Hippocampal formation (tissue), 2 donors: ENCODE measurements at places on chromosomes 6 and 20.

DNA sequence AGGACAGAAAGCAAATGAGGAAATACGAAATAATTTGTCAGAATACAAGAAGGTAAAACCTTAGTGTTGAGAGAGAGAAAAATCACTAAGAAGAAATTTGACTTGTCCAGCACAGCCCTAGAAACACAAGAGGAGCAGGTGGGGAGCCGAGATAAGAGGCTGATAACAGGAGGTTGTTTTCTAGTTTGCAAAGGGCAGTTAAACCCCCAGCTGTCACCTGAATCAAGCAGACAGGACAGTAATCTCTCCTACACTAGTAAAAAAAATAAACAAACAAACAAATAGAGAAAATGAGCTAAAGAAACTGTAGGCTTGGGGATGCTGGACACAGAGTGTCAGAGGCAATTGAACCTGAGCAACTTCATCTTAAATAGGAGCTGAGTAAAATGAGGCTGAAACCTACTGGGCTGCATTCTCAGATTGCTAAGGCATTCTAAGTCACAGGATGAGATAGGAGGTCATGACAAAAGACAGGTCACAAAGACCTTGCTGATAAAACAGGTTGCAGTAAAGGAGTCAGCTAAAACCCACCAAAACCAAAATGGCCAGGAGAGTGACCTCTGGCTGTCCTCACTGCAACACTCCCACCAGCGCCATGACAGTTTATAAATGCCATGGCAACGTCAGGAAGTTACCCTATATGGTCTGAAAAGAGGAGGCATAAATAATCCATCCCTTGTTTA, 40.4 kb downstream of the FAM184A start:
- DNase-seq = no peak

DNA sequence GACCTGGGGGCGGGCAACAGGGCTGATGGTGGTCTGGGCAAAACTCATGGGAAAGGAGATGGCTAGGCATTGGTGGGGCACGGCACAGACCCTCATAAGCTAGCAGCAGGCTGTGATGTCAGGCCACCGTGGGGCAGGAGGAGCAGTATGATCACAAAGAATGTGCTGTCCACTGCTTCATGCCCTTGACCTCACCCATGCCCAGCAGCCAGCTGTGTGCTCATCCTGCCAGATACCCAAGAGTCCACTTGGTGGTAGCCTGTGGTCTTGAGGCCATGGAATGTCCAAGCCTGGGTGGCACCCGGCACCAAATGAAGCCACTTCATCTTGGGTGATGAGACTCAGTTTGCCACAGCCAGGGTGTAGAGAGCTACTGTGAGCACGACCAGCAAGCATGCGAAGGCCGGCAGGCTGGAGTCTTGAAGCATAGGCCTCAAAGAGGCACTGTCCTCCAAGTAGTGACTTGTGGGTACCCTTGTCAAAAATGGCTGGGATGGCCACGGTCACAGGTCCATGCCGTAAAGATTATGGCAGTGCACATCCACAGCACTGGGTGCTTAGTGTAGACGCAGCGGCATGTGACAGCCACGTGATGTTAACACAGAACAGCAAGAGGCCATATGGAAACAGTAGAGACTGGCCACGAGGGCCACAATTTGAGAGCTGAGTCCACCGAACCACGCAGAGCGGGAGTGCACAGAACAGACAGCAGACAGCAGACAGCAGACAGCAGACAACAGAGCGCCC, 19.0 kb downstream of the PLAGL2 start:
- DNase-seq = no peak

- DNase-seq = no peak
Observed at GRCh38 chr6:30542915-30543314, 13.4 kb downstream of the GNL1 start.

- no peak for DNase-seq
Observed at GRCh38 chr6:109261811-109262210, 120.5 kb downstream of the CD164 start.

GRCh38 chr6:34236131-34236442, 586 bp upstream of the HMGA1 start:
- no peak for DNase-seq

- DNase-seq = no peak
Observed at GRCh38 chr20:62900692-62901584, 25.4 kb downstream of the DIDO1 start.

GRCh38 chr6:34511915-34512737, 44.0 kb downstream of the SPDEF start:
- no peak for DNase-seq

DNA sequence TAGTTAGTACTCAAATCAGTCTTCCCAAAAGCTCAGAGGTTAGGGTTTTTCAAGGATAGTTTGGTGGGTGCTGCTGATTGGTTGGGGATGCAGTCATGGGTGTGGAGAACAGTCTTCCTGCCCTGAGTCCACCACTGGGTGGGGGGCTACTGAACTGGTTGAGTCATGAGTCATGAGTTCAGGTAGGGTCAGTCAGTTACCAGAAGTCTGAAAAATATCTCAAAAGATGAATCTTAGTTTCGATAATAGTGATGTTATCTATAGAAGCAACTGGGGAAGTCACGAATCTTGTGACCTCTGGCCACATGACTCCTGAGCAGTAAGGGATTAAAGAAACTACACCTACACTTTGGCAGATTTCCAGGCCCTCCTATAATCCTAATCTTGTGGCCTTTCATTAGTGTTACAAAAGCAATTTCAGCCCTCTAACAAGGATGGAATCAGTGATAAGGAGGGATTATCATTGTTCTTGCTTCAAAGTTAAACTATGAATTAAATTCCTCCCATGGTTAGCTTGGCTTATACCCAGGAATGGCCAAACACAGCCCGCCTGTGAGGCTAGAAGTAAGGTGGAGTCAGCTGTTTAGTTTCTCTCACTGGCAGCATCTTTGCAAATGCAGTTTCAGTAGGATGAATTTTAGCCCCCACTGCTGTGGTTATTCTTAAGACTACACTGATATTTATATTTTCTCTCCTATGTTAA, 33.3 kb upstream of the NKAIN2 start:
- DNase-seq = no peak

GRCh38 chr20:57473246-57474048, 51.5 kb downstream of the CTCFL start:
- DNase-seq = peak; percentile 14

- DNase-seq = peak; percentile 9
Observed at GRCh38 chr6:98486057-98486456, 348.3 kb upstream of the POU3F2 start.

- DNase-seq = no peak
Observed at GRCh38 chr6:15507221-15507620, 155.6 kb downstream of the DTNBP1 start.

GRCh38 chr20:6975311-6975710, 207.8 kb downstream of the BMP2 start:
- peak; percentile 4 for DNase-seq

- no peak for DNase-seq
Observed at GRCh38 chr6:34147906-34148630, 2.2 kb upstream of the GRM4 start.

DNA sequence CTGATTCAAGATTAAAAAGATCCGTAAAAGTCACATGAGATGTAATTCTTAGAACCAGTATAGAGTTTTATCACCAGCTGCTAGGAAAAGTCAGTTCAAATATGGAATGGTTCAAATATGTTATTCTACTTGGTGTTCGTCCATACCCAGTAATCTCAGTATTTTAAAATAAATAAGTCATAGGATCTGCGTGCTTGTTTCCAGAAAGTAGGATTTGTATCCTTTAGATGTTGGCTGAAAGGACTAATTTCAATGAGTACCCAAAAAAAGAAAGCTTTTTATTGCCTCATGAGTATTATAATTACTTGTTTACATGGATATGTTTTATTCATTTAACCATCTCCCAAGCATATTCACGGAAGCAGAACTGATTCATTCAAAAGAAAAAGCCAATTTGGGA, 12.2 kb downstream of the TPD52L1 start:
- DNase-seq = peak; percentile 59

DNA sequence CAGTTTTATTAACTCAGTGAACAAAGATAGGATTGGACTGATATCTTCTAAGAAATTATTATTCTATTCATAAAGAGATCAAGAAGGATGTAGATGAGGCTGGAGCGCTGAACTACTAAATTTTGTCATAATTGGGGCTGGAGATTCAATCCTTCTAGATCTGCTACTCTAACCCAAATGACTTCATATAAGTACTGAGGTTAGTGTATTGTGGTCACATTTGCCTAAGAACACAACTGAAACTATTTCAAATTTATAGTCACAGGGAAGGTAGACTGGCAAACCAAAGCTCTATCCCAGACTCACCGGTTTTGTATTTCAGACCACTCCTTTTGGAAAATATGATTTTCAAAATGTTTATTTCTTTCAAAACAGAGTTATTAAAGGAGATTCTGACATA, 96.7 kb downstream of the BMP5 start:
- DNase-seq = no peak

- no peak for DNase-seq
Observed at GRCh38 chr6:1016329-1017302, 295.3 kb upstream of the FOXQ1 start.

GRCh38 chr6:117595099-117595923, 7.0 kb downstream of the GOPC start:
- DNase-seq = no peak

DNA sequence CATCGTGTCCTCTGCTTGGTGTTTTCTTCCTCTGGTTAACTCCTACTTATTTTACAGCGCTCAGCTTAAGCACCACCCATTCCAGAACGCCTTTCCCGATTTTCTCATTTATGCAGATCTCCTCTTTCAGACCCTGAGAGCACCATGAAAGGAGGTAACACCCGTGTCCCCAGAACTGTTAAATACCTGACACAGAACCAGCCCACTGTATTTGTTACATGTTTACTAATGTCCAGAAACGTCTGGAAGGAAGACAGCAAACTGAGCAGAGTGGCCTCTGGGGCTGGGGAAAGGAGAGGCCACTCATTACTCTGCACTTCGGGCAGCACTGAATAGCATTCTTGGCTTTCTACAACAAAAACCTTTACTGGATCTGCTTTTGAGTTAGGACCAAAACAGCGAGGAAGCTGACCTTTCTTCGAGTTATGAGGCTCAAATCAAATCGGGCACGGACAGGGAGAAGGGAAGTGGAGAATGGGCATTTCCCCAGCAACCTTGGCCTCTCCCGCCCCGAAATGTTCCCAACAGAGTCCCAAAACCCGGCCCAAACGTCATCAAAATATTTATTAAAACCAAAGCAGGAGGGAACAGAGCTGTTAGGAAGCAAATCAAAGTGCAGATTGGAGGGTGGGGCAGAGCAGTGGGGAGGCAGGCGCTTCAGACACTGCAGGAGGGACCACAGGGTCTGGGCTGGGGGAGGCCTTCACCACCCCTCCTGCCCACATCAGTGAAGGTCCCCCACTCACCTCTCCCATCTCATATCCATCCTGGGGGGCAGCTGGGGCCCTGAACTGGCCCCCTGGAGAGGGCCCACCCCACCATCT, 1.1 kb upstream of the NECAB3 start:
- DNase-seq = no peak

DNA sequence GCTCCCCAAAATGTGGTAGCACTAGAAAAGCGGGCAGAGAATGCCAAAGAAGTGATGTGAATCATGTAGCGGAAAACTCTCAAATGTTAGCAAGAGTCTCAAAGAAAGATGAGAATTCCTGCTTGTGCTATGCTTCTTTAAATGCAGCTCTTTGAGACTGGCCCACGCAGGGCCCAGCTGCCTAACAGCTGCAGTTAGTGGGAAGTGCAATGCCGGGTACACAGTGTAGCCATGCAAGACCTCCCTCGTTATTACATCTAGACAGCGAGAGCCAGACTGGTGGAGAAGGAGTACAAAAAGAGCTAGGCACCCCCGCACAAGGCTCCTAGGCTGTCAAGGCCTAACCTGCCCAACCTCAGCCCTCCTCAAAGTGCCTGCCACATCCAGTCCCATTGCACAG, 201.7 kb upstream of the PRDM1 start:
- DNase-seq = no peak

DNA sequence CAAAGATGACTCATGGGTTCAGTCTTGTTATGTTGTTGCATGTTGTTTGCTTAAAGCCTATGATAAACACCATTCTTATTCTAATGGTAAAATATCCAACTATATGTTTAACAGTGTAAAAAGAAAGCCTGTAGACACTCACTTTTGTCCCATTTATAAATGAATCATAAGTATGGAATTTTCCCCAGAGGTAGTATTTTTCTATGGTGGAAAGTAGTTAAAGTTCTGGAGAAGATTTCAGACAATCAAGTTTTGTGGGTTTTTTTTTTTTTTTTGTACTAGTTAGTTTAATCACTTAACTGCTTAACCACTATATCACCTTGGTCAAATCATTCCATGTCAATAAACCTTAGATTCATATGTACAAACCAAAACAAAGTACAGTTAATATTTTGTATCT, 35.8 kb downstream of the PTCHD4 start:
- no peak for DNase-seq
